ENCODE measurements at places on chromosomes 2 and 18.

- no peak for DNase-seq
Measured at GRCh38 chr2:196213252-196213980, 42.0 kb upstream of the STK17B start.

DNA sequence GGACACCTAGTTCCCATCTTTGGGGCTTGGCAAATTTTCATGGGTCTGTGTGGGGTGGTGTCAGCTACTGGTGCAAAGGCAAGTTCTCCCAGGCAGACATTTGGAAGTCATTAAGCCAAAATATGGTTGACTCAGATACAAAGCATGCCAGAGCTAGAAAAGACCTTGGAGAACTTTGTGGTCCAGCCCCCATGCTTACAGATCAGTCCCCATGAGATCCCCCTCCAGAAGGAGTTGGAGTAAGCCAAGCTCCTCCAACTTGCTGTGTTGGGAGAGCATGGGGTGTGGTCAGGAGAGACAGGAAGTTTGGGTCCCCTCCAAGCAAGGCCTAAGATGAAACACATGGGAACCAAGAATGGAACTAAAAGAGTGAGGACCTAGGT is 224.5 kb downstream of the CYP26B1 start:
- peak; percentile 89 for DNase-seq

GRCh38 chr18:48473816-48474215 is 64.6 kb upstream of the ZBTB7C start:
- DNase-seq, result no peak

DNA sequence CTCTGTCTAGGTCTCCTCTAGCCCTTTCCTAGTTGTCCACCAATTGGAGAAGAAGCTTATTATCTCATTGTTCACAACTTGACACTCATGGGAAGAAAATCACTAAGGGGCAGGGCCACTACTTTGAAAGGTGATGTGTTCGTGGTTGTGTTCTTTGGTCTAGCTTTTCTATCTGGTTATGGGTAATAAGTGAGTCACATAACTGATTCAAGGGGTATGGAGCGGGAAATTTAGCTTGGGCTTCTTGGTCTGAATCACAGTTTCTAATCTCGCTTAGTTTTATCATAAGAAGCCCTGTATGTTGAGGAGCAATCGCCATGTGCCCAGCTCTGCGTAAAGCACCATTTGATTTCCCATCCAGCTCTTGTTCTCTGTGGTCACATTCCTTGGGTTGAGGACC is 18.7 kb upstream of the DYTN start:
- DNase-seq, result no peak

GRCh38 chr18:47754311-47755101 is 176.0 kb downstream of the SMAD2 start:
- no peak for DNase-seq

- no peak for DNase-seq
Measured at GRCh38 chr2:133433455-133434451, 134.5 kb downstream of the NCKAP5 start.

DNA sequence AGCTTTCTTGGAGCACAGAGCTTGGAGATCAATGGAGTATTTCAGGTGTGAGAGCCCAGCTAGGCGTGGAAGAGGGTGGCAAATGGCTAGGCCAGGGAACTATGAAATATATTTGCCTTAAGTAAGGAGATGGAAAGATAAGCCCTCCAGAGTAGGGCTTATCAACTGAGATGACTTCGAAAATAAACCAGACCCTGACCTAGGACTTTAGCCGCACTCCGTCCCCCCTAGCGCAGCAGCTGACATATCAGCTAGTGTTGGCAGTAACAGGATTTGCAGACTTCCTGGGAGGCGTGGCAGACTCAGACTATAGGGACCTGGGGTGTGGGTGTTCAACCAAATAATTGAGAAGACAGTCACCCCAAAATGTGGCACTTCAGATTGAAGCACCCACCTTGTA is 127.7 kb upstream of the EPAS1 start:
- no peak for DNase-seq

DNA sequence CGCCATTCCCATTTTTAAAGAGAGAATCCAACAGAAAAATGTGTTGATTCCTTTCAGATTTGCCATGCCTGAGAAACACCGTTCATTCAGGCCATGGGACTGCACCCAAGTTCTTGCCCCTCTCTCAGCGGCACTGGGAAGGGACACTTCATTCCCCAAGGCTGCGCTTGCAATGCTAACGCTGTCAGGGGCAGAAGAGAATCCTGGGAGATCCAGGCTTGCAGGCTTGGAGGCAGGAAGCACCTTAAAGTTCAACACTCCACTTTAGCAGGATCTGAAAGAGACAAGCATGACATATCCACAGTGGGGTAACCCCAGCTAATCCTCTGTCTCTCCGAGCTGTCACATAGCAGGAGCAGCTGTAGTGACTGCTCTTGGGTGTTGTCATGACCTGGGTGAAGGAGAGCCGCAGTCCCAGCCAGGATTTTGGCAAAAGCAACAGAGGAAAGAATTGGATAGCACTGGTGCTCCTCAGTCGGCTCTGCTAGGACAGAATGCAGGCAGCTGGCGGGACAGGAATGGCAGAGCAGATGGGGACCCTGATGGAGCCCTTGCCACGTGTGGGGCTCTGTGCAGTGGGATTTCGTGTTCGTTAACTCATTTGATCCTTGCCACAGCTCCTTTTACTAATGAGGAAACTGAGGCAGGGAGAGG is 22.0 kb upstream of the ODC1 start:
- DNase-seq, result no peak

GRCh38 chr2:113876503-113877387 is 13.1 kb upstream of the ACTR3 start:
- no peak for DNase-seq

- DNase-seq, result no peak
Measured at GRCh38 chr2:86243272-86243671, 44.0 kb downstream of the MRPL35 start.

DNA sequence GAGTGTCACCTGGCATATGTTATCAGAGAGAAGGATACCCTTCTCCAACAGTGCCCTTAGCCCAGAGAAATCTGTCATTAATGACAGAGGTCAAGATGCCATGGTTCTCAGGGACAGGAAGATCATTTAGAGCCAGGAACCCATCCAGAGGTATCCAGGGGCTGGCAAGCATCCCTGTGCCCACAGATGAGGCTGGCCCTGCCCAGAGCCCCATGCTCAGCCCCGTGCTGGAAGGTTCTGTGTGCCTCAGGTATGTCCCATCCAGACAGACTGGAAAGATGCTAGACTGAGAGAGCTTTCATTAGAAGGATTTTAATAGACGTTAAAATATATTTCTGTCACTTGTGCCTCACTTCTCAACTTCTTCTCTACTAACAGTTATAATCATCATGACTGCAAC is 8.2 kb upstream of the TUBB6 start:
- DNase-seq, result no peak

- DNase-seq, result no peak
Measured at GRCh38 chr2:49444005-49444404, 289.7 kb upstream of the FSHR start.

- no peak for DNase-seq
Measured at GRCh38 chr2:143640826-143641225, 511.6 kb downstream of the ARHGAP15 start.

DNA sequence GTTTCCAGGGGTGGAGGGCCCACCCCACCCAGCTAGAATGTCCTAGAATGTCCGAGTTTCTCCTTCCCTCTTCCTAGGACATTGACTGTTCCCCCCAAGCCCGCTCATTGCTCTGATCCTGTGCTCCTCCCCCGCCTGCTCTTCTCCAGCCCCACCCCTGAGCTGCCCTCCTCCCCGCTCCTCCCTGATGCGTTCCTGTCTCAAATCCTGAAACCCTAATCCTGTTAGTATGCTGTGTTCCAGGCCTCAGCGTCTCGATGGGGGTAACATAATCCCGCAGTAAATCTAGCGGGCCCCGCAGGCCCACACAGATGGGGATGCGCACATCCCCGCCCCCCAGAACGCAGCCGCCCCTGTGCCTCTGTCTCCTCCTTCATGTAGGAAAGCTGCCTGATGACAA is 51.3 kb downstream of the NRP2 start:
- DNase-seq, result no peak

- DNase-seq, result no peak
Measured at GRCh38 chr2:163737190-163737439, 1.3 kb upstream of the FIGN start.
